Suprapubic skin (tissue), 4 donors: ENCODE measurements at places on chromosomes 5 and 9.

DNA sequence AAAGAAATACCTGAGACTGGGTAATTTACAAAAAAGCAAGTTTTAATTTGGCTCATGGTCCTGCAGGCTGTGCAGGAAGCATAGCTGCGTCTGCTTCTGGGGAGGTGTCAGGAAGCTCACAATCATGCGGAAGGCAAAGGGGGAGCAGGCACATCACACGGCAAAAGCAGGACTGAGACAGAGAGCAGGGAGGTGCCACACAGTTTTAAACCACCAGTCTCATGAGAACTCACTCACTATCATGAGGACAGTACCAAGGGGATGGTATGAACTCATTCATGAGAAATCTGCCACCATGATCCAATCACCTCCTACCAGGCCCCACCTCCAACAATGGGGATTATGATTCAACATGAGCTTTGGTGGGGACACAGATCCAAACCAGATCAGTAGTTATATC is 96.2 kb downstream of the OSTF1 start:
- no peak for DNase-seq

DNA sequence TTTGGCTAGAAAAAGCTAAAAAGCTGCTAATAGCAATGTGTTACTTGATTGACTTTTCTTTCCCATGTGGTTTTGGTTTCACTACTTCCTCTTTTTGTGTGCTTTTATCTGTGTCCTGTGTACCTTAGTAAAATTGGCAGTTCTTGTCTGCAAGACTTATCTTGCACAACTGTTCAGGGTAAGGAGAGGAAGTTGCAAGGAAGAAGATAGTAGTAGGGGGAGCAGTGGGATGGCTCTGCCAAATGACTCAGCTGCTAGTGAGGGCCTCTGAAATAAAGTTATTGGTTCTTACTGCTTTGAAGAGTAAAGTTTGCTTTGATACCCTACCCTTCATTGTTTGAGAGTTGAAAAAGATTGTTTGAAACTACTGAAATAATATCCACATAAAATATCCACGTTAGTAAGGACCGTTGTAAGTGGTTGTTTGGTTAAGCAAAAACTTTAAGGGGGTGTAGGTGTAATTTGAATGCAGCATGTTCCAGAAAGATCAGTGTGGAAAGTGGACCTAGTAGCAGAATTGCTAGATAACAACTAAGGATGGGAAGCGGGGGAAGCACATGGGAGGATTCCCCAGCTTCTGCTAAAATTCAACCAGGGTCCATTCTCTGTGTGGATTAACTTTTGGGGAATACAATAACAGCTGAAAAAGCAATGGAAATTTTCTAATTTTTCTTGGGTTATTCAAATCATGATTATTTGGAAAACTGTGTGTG is 123.5 kb downstream of the SCAMP1 start:
- no peak for DNase-seq

- no peak for DNase-seq
Measured at GRCh38 chr9:117098331-117098730, 316.5 kb downstream of the ASTN2 start.

GRCh38 chr5:149658299-149658698 is 71.8 kb upstream of the PPARGC1B start:
- no peak for DNase-seq

DNA sequence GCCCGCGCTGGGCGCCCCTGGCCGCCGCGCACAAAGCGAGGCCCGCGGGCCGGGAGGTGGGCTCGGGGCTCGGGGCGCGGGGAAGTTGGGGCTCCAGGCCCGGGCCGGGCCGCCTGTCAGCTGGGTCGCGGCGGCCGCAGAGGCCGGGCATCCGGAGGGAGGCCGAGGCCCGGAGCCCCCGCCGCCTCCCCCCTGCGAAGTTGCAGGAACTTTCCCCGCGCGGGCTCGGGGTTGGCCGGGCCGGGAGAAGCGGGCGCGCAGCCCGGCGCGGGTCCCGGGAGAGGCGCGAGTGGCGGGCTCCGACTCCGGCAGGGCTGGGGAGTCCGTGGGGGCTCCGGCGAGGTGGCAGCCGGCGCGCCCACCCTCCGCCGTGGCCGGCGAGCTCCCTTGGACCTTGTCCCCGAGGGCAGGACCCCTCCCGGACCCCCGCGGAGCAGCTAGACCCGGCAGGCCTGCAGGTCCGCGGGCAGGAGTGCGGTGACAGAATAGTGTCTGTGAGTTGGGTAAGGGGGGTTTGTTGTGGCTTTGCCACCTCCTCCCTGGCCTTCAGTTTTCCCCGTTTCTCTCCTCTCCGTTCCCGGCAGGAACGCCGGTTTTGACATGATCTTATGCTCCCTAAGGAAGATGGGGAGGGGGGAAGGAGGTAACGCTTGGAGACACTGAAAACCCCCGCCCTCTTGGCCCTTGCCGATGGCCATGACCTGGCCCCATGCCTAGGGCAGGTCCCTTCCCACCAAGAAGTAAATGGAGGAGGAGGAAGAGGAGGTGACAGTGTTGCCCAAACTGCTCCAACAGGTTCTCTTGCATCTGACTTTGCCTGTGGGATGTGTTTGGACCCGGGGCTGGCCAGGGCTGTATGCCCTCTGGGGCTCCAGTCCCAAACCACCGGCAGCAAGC is 942 bp downstream of the PHF2 start:
- DNase-seq = peak; percentile 70

- no peak for DNase-seq
Measured at GRCh38 chr9:131503626-131504465, 1.1 kb downstream of the POMT1 start.

DNA sequence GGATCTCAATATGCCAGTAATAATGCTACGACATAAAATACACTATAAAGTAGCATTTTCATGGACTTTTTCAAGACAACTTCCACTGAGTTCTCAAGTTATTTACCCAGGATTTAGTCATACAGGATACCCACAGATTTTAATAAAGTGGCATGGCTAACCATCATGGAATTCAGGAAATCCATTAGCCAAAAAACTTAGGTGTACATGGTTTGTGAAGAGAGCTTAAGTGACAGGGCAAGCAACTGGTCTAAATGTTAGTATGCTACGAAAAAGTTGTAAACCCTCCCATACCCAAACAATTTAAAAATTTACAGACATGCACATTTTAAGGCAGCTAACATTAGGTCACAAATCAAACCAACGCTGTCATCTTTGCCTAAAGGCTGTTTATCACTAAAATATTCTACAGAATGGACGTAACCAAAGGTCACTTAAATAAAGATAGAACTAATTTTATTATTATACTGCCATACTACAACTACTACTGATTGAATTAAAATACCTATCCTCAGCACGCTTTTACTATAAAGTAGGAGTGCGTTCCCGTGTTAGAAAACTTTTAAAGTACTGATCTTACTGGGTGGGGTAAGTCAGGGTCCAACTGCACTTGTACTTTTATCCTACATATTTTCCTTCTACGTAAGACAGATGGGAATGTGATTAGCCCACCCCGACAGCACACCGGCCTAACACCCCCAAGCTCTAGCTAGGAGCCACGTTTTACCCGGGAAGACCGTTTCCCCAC is 1.1 kb downstream of the UBTD2 start:
- DNase-seq = no peak

- DNase-seq = no peak
Measured at GRCh38 chr5:61523997-61524396, 191.9 kb downstream of the ZSWIM6 start.

DNA sequence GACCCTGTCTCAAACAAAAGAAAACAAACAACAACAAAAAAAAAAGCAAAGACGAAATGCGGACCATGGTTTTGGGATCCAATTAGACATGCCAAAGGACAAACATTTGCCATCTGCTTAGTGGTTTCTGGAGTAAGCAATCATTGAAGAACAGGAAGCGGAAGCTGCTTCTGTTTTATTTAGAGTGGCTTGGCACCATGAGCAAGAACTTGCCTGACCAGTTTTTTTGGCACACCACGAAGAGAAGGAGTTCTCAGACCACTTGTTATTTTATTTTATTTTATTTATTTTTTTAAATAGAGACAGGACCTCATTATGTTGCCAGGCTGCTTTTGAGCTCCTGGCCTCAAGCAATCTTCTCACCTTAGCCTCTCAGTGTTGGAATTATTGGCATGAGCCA is 17.0 kb downstream of the BTF3 start:
- DNase-seq = no peak

DNA sequence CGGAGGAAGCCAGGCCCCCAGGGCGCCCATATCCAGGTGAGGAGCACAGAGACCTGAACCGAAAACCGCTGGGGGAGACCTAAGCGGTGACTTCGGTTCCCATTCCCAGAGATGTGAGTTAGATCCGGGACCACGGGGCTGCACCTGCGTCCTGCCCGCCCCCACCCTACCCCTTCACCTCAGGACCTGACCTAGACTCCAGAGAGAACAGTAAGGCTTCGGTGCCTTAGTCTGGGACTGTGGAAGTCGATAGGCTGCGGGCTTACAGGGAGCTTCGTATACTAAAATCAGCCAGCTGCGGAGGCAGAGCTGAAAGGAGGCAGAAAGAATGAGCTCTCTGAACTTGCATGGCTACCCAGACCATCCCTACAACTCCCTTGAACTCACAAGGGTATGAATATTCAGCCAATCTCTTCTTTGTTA is 518 bp upstream of the FAM13B start:
- DNase-seq = peak; percentile 64

DNA sequence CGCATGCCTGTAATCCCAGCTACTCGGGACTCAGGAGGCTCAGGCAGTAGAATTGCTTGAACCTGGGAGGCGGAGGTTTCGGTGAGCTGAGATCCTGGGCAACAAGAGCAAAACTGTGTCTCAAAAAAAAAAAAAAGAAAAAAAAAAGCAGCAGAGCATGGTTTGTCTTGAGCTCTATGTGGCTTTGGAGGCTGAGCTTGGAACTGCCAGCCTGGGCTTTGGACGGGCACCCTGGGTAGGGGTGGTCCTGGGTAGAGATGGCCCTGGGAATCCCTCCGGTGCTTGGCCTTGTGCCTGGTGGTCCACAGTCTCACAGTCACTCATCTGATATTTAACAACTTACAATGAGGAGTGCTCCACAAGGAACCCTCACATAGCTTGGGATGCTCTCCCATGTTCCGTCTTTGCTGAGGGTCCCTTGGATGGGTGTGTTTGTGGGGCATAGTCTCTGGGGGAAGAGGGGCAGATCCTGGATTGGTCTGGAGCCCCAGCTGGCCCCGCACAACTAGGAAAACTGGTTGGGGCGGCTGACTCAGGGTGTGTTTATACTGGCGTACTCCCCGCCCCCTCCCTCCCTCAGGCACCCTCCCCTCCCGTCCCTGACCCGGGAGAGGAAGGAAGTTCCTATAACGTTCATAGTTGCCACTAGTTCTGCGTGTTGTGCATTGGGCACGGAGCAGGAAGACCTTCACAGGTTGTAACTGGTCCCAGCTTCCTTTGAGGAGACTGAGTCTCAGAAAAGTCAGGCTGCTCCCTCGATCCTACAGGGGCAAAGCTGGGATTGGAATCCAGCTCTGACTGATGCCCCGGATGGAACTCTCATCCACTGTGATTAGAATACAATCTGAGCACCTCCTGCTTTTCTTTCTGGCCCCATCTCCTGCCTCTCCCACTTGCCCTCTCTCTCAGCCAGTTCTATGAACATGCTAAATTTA is 11.2 kb downstream of the IER5L start:
- peak; percentile 88 for DNase-seq

- DNase-seq = no peak
Measured at GRCh38 chr9:78324068-78324650, 27.2 kb downstream of the PSAT1 start.

DNA sequence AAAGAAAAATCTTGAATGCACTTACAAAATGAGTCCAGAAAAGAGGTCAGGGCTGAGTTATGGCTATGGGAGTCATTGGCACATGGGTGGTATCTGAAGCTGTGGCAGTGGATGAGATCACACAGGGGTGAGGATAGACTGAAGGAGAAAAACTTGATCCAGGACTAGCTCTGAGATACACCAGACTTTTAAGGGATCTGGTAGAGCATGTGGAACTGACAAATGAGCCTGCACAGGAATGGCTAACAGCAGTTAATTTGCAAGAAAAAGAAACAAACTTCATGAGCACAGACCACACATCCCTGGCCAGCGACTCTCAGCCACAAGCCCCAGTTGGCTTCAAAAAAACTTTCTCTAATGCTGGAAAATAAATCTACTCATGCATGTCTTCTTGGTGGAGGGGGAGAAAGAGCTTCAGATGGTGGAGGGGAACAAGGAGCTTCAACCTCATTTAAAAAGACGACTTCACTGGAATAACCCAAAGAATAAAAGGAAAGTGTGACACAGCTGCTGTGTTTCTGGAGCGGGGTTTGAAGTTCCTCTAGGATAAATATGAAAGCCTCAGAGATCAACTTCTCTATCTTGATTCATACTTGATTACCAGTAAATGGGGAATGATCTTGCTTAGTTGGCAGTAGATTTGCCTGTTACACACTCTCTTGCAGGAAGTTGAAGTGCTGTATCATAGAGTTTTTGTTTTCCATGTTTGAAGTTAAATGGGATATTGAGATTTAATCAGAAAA is 33.6 kb downstream of the TNFAIP8 start:
- no peak for DNase-seq

- no peak for DNase-seq
Measured at GRCh38 chr9:90408659-90409058, 234.0 kb downstream of the DIRAS2 start.

DNA sequence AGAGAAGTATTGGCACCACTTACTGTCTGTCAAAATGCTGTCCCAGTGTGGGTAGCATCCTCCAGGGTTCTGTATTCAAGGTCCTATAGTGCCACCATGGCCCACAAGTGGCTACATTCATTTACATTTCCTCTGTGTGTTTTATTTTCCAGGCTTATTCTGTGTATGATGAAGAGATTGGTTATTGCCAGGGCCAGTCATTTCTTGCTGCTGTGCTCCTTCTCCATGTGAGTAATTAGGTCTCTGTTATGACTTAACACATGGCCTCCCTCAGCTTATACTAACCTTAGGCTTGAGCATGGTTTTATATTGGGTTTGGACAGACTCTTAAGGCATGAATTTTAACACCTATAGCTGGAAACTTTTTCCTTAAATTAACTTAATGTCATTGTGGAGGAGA is 36.7 kb downstream of the GPR21 start:
- no peak for DNase-seq

GRCh38 chr9:35051069-35051967 is 21.1 kb downstream of the VCP start:
- no peak for DNase-seq

GRCh38 chr5:91266184-91266705 is 116.9 kb downstream of the ARRDC3 start:
- no peak for DNase-seq

DNA sequence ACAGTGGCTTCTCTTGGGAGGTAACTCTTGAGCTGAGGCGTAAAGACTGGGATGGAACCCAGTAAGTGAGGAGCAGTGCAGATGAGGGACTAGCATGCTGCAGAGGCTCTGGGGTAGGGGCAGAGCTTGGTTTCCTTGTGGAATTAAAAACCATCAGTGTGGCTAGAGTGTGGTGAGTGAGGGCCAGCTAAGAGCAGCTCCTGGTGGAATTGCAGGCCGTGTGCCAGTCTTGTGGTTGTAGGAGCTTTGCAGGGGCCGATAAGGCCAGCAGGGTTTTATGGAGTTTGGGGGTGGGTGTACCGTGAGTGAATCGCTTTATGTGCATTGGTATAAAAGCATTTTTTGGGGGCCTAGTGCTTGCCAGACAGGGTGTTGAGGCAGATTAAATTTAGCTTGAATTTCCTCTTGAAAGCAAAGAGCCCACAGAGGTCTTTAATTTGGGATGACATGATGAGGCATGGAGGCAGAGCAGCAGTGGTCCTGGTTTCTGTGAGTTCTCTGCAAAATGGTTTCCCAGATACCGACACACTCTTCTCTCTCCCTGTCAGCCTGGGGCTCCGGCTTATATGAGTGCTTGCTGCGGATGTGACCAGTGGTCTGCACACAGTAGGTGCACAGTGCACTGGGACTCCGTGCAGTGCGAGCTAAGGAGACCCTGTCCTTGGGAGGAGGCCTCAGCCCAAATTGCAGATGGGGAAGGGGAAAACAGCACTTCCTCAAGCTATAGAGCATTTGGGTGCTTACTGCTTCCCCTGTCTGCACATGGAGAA is 176.4 kb upstream of the PITX1 start:
- DNase-seq = no peak
